ENCODE measurements at places on chromosomes 4 and X.

DNA sequence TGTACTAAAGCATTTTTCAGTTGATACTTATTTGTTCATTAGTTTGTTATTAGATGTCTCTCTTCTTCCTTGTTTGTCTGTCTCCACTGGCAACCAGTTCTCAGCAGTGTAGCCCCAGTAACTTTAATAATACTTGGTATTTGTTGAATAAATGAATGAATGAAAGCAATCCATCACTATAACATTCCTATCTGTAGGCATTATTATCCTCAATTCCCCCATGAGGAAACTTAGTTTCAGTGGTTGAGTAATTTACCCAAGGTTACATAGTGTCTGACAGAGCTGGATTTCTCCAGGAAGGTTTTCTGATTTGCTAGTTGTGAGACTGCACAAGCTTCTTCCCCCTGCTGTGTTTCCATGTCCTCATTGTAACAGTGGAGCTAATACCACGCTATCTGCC is 27.8 kb upstream of the MAOB start:
- no peak for DNase-seq

GRCh38 chr4:65597697-65598096 is 72.6 kb downstream of the EPHA5 start:
- no peak for DNase-seq

GRCh38 chr4:163611784-163612445 is 117.4 kb downstream of the TMA16 start:
- no peak for DNase-seq

- DNase-seq, result no peak
These were observed 56.4 kb upstream of the SLIT2 start for GRCh38 chr4:20195071-20195885.

DNA sequence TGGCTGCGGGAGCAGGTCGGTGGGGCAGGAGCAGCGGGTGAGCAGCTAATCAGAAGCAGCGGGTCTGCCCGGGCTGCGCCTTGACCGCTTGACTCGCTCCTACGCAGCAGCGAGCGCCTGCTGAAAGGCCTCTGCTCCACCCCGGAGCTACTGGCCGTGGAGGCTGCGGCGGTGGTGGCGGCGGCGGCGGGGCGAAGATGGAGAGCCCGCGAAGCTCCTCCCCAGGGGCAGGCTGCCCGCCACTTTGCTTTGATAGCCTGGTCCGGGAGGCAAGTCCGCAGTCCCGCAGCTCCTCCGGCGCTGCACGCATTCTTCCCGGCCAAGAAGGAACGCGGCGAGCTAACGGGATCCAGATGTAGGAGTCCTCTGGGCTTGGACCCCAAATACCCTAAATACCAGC is 36.7 kb downstream of the PJA1 start:
- no peak for DNase-seq

DNA sequence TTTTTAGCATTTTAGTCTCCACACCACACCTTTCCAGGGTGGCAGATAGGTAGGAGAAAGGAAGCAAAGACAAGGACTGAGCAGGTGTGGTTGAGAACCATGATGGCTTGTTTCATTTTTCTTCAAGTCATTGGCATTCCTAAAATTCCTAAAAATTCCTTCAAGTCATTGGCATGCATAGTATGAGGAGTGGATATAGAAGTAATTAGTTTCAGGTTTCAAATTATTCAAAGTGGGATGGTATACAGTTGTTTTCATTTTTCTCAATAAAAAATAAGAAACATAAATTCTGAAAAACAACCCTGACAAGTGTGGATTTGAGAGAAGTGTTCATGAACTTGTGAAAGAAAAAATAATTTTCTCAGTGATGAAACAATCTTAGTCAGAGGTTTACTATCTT is 22.3 kb upstream of the HERC3 start:
- DNase-seq, result no peak

DNA sequence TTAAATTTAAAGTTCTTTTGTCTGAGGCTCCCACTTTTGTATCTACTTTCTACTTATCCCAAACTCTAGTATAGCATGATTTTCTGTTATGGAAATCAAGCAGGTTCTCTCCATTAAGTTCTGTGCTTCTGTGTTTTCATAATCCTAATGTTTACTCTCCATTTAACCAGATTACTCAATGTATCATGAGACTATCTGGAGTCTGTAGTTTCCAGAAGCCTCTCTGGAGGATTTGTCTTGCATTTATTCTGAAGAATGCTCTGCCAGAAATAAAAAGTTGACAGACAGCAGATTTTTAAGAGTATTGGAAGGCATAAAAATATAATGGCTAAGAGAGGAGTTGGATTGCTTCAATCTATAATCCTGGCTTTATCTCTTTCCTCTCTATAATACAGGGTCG is 39.2 kb upstream of the PLS3 start:
- no peak for DNase-seq

DNA sequence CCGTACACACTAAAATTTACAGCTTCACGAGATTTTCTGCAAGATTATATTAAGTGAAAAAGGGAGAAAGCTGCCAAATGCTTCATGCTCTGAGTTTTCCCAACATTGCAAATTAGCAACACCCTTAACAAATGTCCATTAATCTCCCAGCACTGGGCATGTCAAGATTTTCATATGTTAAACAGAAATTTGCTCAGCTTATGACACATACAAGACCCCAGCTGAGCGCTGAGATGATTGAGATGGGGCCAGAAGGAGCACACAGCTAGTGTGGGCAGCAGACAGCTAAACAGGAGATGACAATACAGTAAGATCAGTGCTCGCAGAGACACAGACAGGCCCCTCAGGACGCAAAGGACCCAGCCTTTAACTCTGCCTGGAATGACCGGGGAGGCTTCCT is 208.8 kb downstream of the STK32B start:
- no peak for DNase-seq

- no peak for DNase-seq
These were observed 100.8 kb downstream of the SYTL5 start for GRCh38 chrX:38106991-38107655.

- DNase-seq, result no peak
These were observed 35.3 kb downstream of the PNPLA4 start for GRCh38 chrX:7891928-7892327.

- no peak for DNase-seq
These were observed 85.4 kb upstream of the WWC2 start for GRCh38 chr4:183013730-183014002.

DNA sequence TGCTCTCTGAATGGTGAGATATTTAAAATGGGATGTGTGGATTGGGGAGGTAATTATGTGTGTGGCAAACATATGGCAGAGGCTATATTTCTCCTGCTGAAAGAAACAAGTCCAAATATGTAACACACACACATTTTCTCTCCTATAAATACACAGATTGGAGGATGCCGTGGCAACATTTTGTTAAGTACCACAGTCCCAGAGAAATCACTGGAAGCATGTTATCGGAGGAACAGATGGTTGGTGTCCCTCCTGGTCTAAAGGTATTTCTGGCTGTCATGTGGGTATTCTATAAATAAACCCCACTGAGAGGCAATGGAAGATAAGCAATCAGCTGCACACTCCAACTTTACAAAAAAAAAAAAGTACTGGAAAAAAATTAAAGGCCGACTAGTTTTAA is 528.3 kb upstream of the BOD1L1 start:
- DNase-seq, result no peak

DNA sequence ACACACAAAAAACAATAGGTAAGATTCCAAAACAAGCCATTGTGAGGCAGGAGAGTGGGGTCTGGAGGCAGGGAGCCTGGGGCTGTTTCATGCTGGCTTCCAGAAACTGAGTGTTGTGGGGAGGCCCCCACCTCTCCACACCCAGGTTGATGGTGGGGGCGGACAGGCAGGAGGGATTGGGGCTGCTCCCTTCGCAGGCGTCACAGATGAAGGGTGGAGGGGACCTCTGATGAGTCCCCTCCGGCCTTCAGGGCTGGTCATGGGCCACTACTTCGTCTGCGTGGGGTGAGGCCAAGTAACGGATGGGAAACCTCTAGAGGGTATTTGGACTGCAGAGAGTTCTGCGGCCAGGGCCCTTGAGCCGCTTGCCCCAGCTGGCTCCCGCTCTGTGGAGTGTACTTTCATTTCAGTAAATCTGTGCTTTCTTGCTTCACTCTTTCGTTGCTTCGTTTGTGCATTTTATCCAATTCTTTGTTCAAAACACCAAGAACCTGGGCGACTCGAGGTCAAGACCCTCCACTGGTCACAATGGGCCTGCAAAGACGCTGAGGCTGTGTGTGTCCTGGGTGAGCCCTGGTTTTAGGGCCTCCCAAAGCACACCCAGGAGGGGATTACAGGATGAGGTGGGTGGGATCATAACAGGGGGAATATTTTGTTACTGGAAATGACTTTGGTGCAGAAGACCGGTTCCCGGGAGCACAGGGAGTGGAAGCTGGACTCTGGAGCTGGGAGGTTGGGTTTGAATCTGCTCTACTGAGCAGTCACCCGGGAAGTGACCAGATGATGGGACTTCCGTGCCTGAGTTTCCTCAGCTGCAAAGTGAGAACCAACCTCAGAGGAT is 83.7 kb upstream of the ADRA2C start:
- no peak for DNase-seq

DNA sequence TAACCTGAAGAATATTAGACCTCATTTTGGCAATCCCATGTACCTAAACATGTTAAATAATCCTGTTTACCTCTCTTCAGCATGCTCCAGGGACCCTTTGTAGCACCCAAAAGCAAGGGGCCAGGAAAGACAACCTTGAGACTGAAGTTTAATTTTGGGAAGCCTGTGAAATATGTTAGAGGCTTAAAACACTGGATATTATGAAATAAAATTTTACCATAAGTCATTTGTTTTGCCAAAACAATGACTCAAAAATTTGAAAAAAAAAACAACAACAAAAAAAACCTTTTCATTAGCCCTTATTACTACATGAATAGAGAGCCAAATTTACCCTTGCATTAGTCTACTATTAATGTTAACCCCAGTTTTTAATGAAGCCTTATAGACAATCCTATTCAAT is 49.7 kb downstream of the HMGB2 start:
- no peak for DNase-seq

Data from Calu3 (cell line).